ENCODE measurements at places on chromosomes 3 and 15.

- peak; percentile 23 for DNase-seq
- H3K36me3 ChIP-seq, result no peaks in the 10 kb centered on the region
- H3K4me1 ChIP-seq, result 0 out of 2 replicates have a peak, but pooled peaks cover 3% of the 10 kb centered on the region
Measured at GRCh38 chr3:167913219-167913835, 177.8 kb downstream of the SERPINI1 start.

- H3K27ac ChIP-seq, result no peak overlapping the region
- H3K27me3 ChIP-seq, result no peaks in the 10 kb centered on the region
- H3K4me1 ChIP-seq, result peaks cover 29% of the 10 kb centered on the region
- DNase-seq, result no peak
- H3K36me3 ChIP-seq, result peaks cover 22% of the 10 kb centered on the region
Measured at GRCh38 chr3:14143271-14144225, 18.7 kb downstream of the TMEM43 start.

DNA sequence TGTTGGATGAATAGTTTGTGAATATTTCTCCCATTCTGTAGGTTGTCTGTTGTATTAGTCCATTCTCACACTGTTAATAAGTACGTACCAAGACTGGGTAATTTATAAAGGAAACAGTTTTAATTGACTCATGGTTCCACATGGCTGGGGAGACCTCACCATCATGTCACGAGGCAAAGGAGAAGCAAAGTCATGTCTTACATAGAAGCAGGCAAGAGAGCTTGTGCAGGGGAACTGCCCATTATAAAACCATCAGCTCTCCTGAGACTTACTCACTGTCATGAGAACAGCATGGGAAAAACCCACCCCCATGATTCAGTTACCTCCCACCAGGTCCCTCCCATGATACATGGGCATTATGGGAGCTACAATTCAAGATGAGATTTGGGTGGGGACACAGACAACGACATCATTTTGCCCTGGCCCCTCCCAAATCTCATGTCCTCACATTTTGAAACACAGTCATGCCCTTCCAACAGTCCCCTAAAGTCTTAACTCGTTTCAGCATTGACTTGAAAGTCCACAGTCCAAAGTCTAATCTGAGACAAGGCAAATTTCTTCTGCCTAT lies 133.2 kb downstream of the LMLN start:
- H3K36me3 ChIP-seq, result no peaks in the 10 kb centered on the region
- no peaks in the 10 kb centered on the region for H3K4me1 ChIP-seq
- no peak overlapping the region for H3K27ac ChIP-seq
- H3K4me3 ChIP-seq, result no peak overlapping the region
- no peak for DNase-seq
- peaks cover 10% of the 10 kb centered on the region for H3K27me3 ChIP-seq

DNA sequence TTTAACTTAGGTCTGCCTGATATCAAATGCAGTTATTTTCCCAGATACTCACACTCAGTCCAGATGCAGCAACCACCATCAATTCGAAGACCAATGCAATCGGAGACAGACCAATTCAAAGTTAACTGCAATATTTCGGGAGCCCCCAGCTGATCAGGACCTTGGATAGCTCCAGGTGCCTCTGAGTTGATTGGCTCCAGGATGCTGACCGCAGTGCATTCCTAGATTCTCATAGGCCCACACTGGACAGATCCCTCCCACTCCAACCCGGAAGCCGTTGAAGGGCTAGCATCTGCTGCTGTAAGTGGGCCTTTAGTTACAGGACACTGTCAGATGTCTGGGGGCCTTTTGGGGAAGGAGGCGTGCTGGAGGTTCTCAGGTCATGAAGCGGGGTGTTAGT lies 89.5 kb upstream of the ATP2B2 start:
- H3K27ac ChIP-seq, result no peak overlapping the region
- no peaks in the 10 kb centered on the region for H3K36me3 ChIP-seq
- 0 out of 2 replicates have a peak, but pooled peaks cover 3% of the 10 kb centered on the region for H3K4me1 ChIP-seq
- no peak overlapping the region for H3K4me3 ChIP-seq

- H3K27me3 ChIP-seq, result no peaks in the 10 kb centered on the region
- H3K27ac ChIP-seq, result peak overlapping the region; percentile 96
- H3K4me1 ChIP-seq, result peaks cover 54% of the 10 kb centered on the region
Measured at GRCh38 chr15:35246451-35246850, 161.4 kb upstream of the NANOGP8 start.

- peak overlapping the region; percentile 20 for H3K4me3 ChIP-seq
- H3K27me3 ChIP-seq, result no peaks in the 10 kb centered on the region
- H3K4me1 ChIP-seq, result peaks cover 21% of the 10 kb centered on the region
- no peak overlapping the region for H3K27ac ChIP-seq
- H3K36me3 ChIP-seq, result no peaks in the 10 kb centered on the region
- peak; percentile 17 for DNase-seq
Measured at GRCh38 chr15:26355472-26356074, 417.3 kb downstream of the GABRB3 start.

DNA sequence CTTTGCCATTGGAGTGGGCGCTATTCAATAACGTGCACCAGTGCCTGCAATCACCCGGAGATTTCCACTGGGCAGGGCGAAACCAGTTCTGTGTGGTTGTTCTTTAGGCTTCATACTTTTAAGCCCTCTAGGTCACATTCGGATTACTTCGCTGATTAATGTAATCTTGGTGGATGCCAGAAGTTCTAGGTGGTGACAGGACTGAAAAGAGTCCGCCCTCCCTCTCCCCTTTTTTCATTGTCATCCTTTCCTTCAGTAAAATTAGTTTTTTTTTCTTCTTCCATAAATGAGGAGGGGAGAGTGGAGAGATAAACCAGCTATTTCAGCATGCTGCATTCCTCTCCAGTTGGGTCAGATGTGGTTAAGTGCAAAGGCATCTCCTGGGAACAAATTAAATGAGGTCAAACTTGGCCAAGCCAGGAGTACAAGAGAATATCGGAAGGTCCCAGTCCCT lies 2.3 kb upstream of the SLC2A2 start:
- no peaks in the 10 kb centered on the region for H3K27me3 ChIP-seq
- H3K4me3 ChIP-seq, result no peak overlapping the region
- DNase-seq, result no peak
- no peak overlapping the region for H3K27ac ChIP-seq

DNA sequence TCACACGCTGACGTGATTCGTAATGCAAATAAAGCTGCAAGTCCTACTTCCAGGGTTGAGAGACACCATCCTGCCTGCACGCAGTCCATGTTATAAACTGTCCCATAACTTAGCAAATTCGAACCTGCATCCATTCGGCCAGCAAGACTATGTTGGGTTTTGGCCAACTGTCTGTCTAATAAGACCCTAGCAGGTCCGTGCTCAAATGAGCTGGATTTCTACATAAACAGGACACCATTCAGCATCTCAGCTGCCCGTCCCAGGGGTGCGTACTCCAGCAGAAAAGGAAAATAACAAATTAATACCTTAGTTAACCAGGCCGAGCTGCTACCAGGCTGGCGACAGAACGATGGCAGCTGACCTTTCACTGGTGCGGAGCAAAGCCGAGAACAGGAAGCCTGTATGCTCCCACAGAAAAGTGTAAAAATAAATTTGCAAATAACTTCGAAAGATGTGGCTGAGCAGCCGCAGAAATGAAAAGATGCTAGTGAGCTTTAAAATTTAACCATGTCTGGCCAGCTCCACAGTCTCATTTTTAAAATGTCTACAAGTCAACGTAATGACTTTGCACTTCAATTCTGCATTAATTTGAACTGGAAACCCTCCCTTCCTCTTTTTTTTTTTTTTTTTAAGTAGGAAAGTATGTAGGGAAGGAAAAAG lies 97.1 kb upstream of the SNRPA1 start:
- H3K4me3 ChIP-seq, result no peak overlapping the region
- no peaks in the 10 kb centered on the region for H3K27me3 ChIP-seq
- no peak overlapping the region for H3K27ac ChIP-seq
- peaks cover 7% of the 10 kb centered on the region for H3K4me1 ChIP-seq

DNA sequence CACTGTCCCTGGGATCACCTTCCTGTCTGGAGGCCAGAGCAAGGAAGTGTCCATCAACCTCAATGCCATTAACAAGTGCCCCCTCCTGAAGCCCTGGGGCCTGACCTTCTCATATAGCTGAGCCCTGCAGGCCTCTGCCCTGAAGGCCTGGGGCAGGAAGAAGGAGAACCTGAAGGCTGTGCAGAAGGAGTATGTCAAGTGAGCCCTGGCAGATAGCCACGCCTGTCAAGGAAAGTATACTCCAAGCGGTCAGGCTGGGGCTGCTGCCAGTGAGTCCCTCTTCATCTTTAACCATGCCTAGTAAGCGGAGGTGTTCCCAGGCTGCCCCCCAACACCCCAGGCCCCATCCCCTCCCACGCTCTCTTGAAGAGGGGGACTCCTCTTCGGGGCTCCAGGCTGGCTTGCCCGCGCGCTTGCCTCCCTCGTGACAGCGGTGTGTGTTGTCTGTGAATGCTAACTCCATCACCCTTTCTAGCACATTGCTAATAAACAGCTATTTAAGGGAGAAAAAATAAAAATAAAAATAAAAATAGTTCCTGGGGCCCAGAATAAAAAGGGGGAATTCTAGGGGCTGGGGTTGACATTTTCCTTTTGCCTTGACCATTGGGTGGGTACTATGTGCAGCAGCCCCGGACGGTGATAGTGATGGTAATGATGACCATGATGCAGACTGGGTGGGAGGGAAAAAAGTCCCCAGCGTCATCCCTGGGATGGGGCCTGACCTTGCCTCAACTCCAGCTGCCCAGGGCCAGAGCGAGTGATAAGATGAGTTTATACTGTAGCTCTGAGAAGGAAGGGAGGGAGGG lies 3.3 kb upstream of the ALAS1 start:
- no peaks in the 10 kb centered on the region for H3K36me3 ChIP-seq
- peaks cover 15% of the 10 kb centered on the region for H3K4me1 ChIP-seq
- no peak for DNase-seq
- peaks cover 11% of the 10 kb centered on the region for H3K27me3 ChIP-seq

- H3K4me1 ChIP-seq, result peaks cover 4% of the 10 kb centered on the region
- H3K27me3 ChIP-seq, result no peaks in the 10 kb centered on the region
- no peak overlapping the region for H3K27ac ChIP-seq
Measured at GRCh38 chr15:60525341-60526039, 46.5 kb upstream of the ICE2 start.

DNA sequence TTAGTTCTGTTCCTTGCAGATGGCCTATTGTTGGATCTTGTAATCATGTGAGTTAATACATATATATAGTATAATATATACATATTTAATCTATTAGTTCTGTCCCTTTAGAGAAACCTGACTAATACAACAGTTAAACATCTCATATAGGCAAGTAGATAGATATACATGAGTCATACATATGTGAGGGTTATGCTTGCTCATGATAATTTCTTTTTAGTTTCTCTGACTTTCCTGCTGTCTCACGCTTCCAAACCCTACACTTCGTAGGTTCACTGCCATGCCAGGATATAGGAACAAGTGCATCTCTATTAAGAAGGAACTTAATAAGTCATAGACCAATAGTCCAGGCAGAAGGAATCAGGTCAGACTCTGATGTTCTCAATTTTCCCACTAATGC lies 16.8 kb upstream of the CLDN16 start:
- H3K27me3 ChIP-seq, result no peaks in the 10 kb centered on the region
- no peak overlapping the region for H3K27ac ChIP-seq
- H3K36me3 ChIP-seq, result no peaks in the 10 kb centered on the region
- peaks cover 22% of the 10 kb centered on the region for H3K4me1 ChIP-seq
- DNase-seq, result no peak

- H3K27ac ChIP-seq, result no peak overlapping the region
- H3K4me1 ChIP-seq, result 0 out of 2 replicates have a peak, but pooled peaks cover 3% of the 10 kb centered on the region
- DNase-seq, result no peak
- peaks cover 40% of the 10 kb centered on the region for H3K36me3 ChIP-seq
- no peaks in the 10 kb centered on the region for H3K27me3 ChIP-seq
- no peak overlapping the region for H3K4me3 ChIP-seq
Measured at GRCh38 chr3:134477938-134478337, 7.8 kb downstream of the ANAPC13 start.

GRCh38 chr3:72338942-72339669 lies 509.1 kb downstream of the SHQ1 start:
- no peak for DNase-seq
- H3K4me3 ChIP-seq, result no peak overlapping the region
- no peak overlapping the region for H3K27ac ChIP-seq

- DNase-seq, result no peak
- no peak overlapping the region for H3K27ac ChIP-seq
- no peaks in the 10 kb centered on the region for H3K27me3 ChIP-seq
- H3K36me3 ChIP-seq, result peaks cover 7% of the 10 kb centered on the region
- H3K4me1 ChIP-seq, result peaks cover 8% of the 10 kb centered on the region
- no peak overlapping the region for H3K4me3 ChIP-seq
Measured at GRCh38 chr15:72503147-72503546, 29.0 kb downstream of the ARIH1 start.

GRCh38 chr3:155664925-155665695 lies 79.8 kb downstream of the PLCH1 start:
- H3K4me3 ChIP-seq, result no peak overlapping the region
- H3K4me1 ChIP-seq, result peaks cover 19% of the 10 kb centered on the region
- H3K27me3 ChIP-seq, result no peaks in the 10 kb centered on the region
- H3K36me3 ChIP-seq, result no peaks in the 10 kb centered on the region
- peak overlapping the region; percentile 38 for H3K27ac ChIP-seq

- H3K27me3 ChIP-seq, result no peaks in the 10 kb centered on the region
- no peaks in the 10 kb centered on the region for H3K36me3 ChIP-seq
- no peak overlapping the region for H3K27ac ChIP-seq
Measured at GRCh38 chr3:192847941-192848340, 69.7 kb downstream of the MB21D2 start.

DNA sequence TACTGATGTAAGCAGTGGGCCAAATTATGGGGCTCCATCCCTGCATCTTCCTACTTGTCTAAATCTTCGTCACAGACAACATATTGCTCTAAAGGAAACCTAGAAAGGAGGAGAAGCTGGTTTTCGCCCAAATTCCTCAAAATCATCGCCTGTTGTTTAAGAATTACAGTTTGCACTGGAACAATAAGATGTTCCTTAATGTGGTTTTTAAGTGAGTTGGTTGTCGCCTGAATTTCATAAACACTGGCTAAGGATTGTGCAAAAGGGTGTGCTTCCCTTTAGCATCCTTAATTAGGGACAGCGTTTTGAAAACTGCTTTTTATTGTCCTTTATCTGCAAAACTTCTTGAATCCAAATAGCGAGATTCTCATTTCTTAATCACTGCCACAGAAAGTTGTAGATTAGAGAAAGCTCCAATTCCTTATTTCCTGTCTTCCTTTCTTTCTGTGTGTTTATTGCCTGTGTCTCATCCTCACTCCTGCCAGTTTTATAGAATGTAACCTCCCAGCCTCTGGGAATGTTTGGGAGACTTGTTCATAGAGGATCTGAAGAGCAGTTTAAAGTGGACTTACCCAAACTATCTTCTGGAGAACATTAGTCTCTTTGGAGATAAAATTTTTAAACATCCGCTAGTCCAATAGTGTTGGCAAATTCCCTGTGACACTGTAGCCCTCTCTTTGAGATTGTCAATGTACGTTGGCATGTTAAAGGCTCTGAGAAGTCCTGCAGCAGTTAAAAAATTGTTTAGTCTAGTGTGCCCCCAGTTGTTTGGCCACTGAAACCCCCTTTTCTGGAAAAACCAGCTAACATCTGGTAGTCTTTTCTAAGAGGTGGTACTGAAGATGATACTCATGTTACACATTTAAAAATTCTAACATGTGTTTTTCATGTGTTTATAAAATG lies 50.4 kb downstream of the FLNB start:
- H3K27ac ChIP-seq, result peak overlapping the region; percentile 87
- H3K4me3 ChIP-seq, result no peak overlapping the region
- H3K27me3 ChIP-seq, result no peaks in the 10 kb centered on the region
- H3K4me1 ChIP-seq, result peaks cover 54% of the 10 kb centered on the region
- DNase-seq, result no peak
- H3K36me3 ChIP-seq, result no peaks in the 10 kb centered on the region

GRCh38 chr3:186254676-186255650 lies 107.1 kb downstream of the DGKG start:
- no peak overlapping the region for H3K27ac ChIP-seq
- H3K4me1 ChIP-seq, result peaks cover 22% of the 10 kb centered on the region
- H3K36me3 ChIP-seq, result no peaks in the 10 kb centered on the region

GRCh38 chr3:178492491-178492890 lies 43.7 kb upstream of the KCNMB2 start:
- DNase-seq, result no peak
- no peak overlapping the region for H3K27ac ChIP-seq
- peaks cover 22% of the 10 kb centered on the region for H3K36me3 ChIP-seq
- H3K4me1 ChIP-seq, result peaks cover 6% of the 10 kb centered on the region
- no peaks in the 10 kb centered on the region for H3K27me3 ChIP-seq

Data from WTC11 (cell line).